Activated naive CD4-positive, alpha-beta T cell treated with anti-CD3 and anti-CD28 coated beads, Interleukin-2, amount 10 ng/mL, durations not matched to agents 7 days and 5 days (primary cell): ENCODE measurements at places on chromosomes 5 and 9.

- DNase-seq: no peak
Observed at GRCh38 chr9:126412905-126413304, 86.3 kb downstream of the MVB12B start.

GRCh38 chr9:14692470-14693250 is 572 bp downstream of the ZDHHC21 start:
- no peak for DNase-seq

DNA sequence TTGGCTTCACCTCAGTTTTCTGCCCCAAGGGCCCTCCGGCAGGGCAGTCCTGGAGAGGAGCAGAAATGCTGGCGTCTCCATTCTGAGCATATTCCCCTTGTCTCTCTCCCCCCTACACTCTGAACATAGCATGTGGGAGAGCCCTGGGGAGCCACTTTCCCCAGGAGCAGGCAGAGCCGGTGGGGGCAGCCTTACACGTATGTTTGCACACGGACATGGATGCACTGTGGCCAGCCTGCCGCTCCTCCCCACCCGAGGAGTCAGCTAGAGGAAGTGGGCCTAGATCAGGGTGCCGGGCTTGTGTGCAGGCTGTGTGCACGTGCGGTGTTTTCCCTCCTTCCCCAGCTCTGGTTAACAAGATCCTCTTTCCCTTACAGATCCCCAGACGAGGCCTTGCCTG is 25.4 kb upstream of the POMT1 start:
- DNase-seq: no peak

- peak; percentile 92 for DNase-seq
Observed at GRCh38 chr9:3525836-3526164, at the start of gene RFX3. Gene RFX3, minus strand, starts transcription at chr9:3526001. Its CDS starts 130,413 bp downstream, at chr9:3395588.

GRCh38 chr9:35522187-35522586 is 32.3 kb downstream of the RUSC2 start:
- DNase-seq: no peak

DNA sequence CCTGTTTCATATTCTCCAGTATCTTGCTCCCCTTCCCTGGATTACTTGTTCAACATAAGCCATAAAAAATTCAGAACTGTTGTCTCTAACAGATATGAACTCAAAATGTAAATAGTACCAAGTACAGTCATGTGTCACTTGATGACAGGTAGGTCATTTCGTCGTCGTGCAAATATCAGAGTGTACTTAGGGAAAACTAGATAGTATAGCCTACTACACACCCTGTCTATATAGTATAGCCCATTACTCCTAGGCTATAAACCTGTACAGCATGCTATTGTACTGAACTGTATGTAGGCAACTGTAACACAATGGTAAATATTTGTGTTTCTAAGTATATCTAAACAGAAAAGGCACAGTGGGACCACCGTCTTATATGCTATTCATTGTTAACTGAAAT is 39.1 kb downstream of the SMIM15 start:
- no peak for DNase-seq

DNA sequence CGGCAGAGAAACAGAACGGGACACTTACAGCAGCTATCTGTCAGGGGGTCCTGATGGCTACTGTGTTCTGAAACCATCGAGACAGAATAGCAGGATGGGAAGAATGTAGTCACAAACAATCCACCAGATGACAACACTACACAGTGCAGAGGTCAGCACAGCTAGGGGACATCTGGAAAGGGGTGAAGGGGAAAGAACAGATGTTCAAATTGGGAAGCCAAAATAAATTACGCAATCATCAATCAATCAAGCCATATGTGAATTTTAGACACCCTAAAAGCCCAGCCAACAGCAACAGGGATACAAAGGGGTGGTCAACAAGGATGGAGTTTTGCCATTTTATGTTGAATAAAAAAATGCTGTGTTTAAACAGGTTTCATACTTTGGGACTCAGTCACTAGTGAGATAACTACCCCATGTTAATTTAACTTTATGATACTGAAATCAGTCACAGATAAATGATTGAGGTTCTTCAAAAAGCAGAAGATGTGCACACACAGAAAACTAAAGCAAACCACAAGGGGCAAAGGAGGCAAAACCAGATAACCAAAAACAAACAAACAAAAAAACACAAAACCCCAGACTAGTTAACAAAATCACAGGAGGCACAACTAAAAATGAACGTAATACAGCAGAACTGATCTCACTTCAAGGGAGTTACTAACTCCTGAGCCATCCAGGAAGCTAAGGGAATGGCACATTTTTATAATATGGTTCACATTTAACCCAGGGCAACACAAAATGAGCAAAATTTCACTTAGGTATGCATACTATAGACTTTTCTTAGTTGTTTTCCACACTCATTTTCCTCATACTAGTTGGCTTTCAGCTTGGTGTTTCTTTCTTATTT is 65.9 kb downstream of the HABP4 start:
- DNase-seq: no peak

- peak; percentile 6 for DNase-seq
Observed at GRCh38 chr9:135339378-135339973, 140.1 kb upstream of the PPP1R26 start.

DNA sequence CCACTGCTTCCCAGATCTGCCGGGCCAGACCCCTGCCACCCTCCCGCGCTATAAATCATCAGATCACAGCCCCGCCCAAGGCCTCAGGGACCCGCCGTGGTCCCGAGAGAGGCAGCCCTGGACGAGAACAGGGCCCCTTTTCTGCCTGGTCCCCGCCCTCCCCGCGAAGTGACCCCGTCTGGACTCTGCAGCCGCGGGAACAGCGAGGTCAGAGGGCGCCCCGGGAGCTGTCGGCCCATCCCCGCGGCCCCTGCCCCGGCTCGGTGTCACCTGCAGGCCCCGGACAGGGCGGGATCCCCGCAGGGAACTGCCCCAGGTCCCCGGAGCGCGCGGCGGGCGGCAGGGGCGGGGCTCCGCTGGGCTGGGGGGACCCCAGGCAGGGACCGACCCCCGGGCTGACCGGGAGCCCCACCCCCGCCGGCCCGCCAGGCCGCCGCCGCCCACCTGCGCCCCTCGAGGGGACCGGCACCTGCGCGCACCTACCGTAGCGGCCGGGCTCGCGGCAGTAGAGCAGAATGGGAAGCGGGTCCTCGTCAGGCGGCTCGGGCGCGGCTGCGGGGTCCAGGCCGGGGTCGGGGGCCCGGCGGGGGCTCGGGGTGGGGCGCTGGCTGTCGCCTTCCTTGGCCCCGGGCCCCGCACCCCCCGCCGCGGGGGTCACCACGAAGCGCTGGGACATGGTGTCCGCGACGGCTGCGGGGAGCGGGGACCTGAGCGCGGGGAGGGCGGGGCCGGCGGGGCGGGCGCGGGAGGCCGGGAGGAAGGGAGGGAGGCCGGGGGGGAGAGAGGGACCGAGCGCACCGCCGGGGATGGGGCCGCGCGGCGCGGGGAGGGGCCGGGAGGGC is 43.5 kb upstream of the SLC12A7 start:
- no peak for DNase-seq

DNA sequence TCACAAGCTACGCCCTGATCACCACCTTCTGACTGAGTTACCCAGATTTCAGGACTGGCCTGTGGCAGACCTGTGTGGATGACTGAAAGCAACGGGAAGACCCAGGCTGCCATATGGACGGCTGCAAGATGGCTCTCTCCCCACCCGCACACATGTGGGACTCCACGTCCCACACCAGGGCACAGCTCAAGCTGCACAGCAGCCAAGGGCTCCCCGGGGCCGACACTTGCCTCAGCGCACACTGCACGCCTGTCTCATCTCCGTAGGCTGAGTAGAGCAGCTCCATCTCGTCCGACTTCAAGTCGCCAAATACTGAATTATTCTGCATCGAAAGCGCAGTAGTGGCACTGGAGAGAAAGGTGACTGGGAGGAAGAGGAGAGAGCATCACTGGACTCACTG is 14.5 kb downstream of the BRD9 start:
- no peak for DNase-seq

- DNase-seq: no peak
Observed at GRCh38 chr9:121376214-121376830, 6.3 kb upstream of the STOM start.

DNA sequence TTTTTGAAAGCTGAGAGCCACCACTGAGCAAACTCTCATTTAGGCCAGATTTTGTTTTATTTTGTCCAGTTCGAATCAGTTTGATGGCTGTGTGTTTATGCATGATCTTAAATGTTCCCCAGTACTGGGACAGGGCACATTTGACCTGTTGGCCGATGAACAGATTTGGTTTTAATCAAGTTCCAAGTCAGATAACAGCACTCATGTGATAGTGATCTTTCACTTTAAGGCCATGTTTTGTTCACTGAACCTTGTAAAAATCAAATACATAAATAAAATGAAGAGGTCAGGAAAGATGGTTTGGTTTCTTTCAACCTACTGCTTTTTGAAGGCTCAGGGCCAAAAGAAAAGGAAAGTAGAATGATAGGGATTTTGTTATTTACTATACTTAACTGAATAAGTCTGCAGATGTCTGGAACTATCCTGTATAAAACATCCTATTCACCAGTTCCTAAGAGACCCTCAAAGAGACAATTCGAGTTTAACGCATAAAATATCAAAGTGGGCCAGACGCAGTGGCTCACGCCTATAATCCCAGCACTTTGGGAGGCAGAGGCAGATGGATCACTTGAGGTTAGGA is 77.2 kb downstream of the PGM5 start:
- no peak for DNase-seq

GRCh38 chr9:10704720-10705119 is 91.9 kb upstream of the PTPRD start:
- DNase-seq: no peak

DNA sequence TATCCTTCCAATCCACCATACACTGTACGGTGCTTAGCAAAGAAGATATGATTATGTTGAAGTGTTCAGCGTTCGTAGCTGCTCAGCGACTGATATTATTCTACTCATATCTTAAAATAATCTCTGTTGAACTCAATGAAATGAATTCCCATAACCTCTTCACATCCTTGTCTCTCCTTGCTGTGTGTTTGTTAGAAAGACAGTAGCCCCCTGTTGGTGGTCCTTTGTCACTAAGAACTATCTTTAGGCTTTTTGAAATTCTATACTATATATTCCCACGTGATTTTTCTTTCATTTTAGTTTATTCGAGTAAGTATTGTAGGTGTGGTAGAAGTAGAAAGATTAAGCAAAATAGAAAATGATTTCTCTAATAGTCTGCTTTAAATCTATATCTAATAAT is 762.8 kb upstream of the WWC1 start:
- DNase-seq: no peak

DNA sequence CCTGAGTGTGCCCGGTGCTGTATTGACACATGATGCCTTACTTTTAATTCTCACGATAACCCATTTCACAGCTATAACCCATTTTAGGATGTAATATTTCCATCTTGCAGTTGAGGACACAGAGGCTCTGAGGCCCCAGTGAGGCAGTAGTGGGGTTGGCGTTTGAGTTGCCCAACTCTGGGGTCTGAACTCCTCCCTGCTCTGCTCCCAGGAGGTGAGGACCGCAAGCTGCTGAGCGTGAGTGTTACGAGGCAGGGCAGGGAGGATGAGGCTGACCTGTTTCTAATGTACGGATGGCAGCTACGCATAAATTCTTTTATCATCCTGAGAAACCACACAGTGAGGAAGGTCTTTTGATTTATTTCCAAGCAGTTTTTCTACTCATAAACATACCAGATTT is 11.4 kb downstream of the LRRC8A start:
- DNase-seq: no peak

- no peak for DNase-seq
Observed at GRCh38 chr5:142857405-142857804, 87.2 kb downstream of the ARHGAP26 start.
